ENCODE measurements at places on chromosomes 7 and 10. TPM values are rescaled to one million over a fixed set of nuclear protein-coding genes. Genes with fewer than 3 reads are reported as not detected.
A peak's percentile ranks its signal among the peaks of the same experiment; 100 is the strongest.

The SNX10 gene
- not detected for total RNA-seq

The CDNF gene
- total RNA-seq, result 2.0 TPM

The ANKRD2 gene
- 0.30 TPM for total RNA-seq

The SLC18A3 gene
- not detected for total RNA-seq

The TEX36 gene
- total RNA-seq, result 0.29 TPM

The SUFU gene
- total RNA-seq, result 16.6 TPM

The AGR2 gene
- not detected for total RNA-seq

DNA sequence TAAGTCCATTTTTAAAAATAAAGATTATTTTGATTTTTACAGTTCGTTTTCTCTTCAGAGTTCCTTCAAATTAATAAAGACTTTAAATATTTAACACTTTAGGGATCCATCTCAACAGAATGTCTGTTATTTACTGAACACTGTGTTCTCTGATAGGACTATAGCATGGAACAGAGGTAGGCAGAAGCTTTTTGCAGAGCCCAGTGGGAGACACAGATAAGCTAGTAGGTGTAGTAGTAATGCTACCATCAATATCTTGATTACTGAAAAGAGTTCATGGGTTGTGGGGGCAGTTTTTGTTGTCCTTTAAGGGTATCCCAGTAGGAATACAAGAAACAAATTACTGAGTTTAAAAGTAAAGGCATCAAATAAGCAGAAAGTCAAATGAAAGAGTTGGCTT lies 140.5 kb downstream of the HBP1 start:
- DNase-seq, result no peak

DNA sequence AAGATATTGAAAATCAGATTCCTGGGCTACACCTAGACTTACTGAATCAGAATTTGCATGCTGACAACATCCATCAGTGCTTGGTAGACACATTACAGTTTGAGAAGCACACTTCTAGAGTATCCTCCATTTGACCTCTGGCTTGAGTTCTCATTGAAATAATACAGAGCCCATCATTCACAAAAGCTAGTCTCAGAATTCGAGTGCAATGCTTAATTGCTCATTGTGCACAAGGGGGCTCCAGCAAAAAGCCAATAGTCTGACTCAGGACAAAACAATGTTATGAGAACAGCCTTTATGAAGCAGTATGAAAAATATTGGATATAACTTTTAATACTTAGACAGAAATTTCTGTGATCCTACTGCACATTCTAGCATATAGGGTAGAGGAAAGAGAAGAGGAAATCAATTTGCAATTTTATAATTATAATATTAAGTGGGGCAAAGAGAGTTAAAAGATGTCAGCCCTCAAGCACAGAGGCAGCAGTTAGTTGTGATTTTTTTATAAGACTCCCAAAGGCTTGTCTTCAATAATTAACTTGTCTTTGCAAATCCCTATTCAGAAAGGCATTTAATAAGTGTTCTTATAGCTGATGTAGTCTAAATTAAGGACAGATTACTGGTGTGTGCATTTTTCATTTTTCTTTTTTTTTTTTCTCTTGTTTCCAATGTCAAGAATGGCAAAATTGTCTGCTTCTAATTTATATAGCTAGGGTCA lies 105.8 kb upstream of the ANK3 start:
- no peak for DNase-seq

GRCh38 chr10:103896225-103896624 lies 21.8 kb downstream of the STN1 start:
- DNase-seq, result no peak

DNA sequence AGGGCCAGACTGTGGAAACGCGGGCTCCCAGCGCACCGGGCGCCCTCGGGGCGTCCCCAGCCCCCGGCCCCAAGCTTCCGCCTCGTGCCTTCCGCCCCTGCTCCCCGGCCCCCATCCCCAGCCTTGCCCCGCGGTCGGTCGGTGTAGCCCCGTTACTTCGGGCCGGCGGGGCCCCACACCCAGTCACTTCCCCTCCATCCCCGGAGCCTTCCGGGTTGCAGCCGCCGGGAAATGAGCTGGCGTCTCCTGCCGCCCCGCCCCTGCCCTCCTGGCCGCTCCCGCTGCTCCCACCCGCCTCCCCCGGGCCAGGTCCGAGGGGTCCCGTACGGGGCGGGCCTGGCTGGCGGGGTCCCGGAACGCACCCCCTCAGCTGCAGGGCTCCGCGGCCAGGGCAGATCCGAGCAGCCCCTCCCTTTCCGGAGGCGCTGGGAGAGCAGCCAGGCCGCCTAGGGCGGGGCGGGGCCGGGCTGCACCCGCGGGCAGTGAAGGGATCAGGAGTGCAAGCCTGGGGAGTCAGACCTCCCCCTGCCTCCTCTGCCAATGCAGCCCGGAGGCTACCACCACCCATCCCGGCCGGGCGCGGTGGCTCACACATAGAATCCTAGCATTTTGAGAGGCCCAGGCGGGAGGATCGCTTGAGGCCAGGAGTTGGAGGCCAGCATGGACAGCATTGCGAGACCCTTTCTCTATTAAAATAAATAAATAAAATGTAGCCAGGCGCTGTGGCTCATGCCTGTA lies 709 bp downstream of the ARPC1B start:
- peak; percentile 54 for DNase-seq

- peak; percentile 14 for DNase-seq
Observed at GRCh38 chr7:322111-322671, 32.2 kb downstream of the FOXL3 start.

DNA sequence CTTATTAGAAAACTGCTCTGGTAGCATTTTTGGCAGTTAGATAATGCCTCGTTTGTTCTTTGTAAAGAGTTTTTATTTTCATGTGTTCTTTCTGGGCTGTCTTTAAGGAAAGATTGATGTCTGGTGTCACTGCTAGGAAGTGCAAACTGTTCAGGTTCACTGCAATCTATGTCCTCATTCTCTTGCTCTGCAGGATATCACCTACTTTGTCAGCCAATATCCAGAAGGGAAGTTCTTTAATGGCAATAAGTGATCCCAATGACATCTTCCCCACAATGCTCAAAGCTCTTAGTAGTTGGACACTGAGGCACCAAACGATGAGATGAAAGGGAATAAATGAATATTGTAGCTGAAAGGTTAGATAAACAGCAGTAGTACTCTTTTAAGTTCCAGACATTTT lies 115.1 kb downstream of the AGMO start:
- no peak for DNase-seq

DNA sequence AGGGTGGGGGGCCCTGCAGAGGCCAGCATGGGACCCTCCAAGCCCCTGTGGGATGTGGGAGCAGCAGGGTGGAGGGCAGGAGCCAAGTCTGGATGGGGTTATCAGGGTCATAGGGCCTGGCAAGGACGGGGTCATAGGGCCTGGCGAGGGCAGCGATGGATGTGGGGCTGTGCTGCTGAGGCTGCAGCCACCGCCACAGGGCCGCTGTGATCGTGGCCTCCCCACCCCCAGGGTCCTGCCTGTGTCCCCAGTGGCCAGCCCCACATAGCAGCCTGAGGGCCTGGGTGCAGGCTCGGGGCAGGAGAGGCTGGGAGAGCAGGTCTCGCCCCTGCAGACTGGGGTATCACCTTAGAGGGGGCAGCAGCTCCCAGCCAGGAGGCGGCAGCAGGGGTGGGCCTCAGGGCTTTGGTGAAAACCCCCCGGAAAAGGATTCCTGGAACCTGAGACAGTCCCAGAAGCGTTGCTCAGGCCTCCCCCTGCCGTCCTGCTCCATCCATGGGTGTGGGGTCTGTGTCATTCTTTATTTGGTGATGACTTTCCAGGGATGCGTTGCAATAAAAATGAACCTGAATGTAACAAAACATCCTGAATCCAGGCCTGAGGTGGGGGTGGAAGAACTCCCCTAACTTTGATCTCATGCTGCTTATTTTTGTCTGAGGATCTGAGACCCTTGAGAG lies 107.3 kb upstream of the SHH start:
- no peak for DNase-seq

- DNase-seq, result no peak
Observed at GRCh38 chr7:28675429-28675828, 263.1 kb downstream of the CREB5 start.

- no peak for DNase-seq
Observed at GRCh38 chr7:106858618-106859532, 6.2 kb upstream of the PIK3CG start.

DNA sequence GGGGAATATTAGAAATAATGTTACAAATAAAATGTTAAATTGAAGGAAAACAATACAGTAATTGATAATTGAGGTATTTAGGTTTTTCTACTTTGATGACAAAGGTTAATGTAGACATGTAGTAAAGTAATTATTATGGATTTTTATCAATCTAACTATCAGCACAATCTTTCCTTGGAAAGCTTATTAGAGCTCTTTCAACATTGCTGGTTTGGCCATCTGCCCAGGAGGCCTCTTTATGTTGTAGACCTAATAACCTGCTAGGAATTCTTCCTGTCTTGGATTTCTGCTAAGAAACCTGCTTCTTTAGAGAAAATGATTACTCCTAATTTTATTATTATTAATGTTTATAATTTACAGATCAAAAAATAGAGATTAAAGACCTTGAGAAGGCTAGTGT lies 78.9 kb downstream of the CHRM2 start:
- DNase-seq, result no peak

DNA sequence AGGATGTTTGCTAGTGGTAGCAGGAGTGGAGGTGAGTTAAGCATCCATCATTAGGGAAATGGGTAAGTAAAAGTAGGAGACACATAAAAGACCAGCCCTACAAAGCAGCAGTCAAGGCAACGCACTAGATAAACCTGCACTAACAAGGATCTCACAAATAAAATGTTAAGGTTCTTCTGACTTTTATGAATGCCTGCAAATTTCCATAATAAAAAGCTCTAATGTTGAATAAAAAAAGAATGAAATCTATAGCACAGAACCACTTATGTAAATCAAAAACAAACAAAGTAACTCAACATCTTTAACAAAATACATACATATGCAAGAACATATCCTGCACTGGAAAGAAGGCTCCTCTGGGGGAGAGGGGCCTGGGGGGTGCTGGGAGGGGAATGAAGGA lies 4.6 kb downstream of the SGMS1 start:
- no peak for DNase-seq

- no peak for DNase-seq
Observed at GRCh38 chr10:124160943-124161582, 67.7 kb upstream of the CHST15 start.

DNA sequence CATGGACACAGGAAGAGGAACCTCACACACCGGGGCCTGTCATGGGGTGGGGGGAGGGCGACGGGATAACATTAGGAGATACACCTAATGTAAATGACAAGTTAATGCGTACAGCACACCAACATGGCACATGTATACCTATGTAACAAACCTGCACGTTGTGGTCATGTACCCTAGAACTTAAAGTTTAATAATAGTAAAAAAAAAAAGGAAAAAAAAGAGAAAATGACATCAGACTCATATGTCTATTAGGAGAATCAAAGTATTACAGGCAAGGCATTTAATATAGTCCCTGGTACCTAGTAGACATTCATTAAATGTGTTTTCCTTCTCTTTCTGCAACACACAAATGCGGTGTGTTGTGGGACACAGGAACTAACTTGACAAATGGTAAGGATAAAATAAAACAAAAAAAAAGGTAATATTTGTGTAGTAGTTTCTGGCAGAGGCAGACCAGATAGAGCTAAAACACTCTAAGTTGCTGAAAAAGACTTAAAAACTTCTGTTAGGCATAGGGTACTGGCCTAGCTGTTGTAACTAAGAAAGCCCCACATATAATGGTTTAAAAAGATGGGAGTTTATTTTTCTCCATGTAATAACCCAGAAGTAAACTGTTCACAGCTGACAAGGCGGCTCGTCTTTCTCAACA lies 68.8 kb downstream of the NAMPT start:
- DNase-seq, result no peak

- DNase-seq, result no peak
Observed at GRCh38 chr10:68092512-68092911, 16.8 kb upstream of the MYPN start.

DNA sequence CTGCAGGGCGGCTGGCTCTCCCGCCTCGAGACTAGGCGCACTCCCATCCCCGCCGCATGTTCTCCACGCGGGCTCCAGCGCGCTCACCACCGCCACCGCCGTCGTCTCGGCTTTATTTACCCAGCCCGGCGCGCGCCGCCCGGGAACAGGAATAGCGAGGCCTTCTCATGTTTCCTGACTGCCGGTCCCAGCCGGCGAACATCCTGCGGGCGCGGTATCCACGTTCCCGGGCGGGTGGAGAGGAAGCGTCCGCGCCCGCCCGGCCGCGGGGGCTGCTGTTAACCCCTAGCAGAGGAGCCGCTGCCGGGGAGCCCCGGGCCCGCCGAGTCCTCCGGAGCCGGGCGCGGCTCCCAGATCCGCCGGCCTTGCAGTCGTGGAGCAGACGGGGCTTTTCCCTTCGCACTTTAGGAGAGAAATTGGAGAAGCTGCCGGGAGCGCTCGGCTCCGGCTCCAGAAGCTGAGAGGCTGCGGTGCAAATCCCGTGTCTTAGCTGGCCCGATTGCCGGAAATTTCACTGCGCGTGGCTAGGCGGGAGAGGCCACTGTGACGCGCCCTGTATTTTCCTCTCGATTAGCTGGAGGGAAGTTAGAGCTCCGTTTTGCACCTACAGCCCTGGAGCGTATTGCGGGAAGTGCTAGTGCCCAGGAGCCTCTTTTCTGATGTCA lies at the start of gene MKX:
TSS of gene MKX (minus strand) at position 88 of the 665 bp plus-strand sequence. CDS start 2,404 bp downstream, outside the sequence.
- DNase-seq, result peak; percentile 55

DNA sequence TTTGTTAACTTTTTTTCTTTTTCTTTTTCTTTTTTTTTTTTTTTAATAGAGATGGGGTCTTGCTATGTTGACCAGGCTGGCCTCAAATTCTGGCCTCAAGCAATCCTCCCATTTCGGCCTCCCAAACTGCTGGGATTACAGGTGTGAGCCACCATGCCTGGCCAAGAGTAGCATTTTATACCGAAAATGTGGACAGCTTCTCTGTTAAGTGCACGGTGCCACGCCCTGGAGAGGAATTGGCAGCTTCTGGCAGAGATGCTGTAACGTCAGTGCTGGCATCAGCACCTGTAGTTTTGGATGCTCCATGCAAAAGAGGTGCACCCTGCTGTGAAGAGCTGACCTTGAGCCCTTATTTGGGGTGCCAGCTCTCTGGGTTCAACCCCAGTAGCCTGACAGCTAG lies 18.2 kb downstream of the IL15RA start:
- DNase-seq, result no peak

DNA sequence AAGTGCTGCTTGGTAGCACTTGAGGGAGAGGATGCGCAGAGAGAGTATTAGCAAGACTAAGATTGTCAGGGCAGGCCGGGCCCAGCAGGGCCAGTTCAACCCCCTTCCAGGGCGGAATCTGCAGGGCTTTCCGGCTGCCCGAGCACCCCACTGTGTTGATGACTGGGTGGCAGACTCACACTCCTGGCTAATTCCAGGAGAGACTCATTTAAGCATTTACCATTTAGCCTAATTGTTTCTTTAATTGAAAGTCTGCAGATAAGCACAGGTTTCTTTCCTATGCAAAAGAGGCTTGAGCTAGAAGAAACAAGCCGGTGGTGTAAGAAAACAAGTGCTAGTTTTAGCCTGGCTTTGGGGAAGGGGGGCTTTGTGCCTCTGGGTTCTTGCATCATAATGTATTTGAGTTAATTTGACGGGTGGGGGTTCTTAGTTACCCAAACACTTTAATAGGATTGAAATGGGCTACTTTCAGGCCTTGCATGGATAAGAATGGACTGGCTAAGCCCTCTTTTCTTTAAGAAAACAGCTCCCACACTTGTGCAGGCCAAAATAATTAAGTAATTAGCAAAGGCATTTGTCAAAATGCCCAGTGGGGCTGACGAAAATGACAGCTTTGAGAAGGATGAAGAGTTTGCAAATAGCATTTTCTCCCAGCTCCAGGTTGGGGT lies 201.3 kb downstream of the MYOF start:
- DNase-seq, result no peak

- no peak for DNase-seq
Observed at GRCh38 chr10:100927266-100927665, 14.5 kb downstream of the SLF2 start.

All from HFFc6 (cell line).